Tibial nerve (tissue), 4 donors: ENCODE measurements at places on chromosomes 7 and 10. TPM values are rescaled to one million over a fixed set of nuclear protein-coding genes. Genes with fewer than 3 reads are reported as not detected.
A peak's percentile ranks its signal among the peaks of the same experiment; 100 is the strongest.

The CPA2 gene
- total RNA-seq, result 1.5 TPM

The RET gene
- 0.21 TPM for total RNA-seq

The CPA1 gene
- 7.1 TPM for total RNA-seq

The LZTS2 gene
- total RNA-seq, result 87.4 TPM

The CABCOCO1 gene
- not detected for total RNA-seq

The TCAF2 gene
- total RNA-seq, result 3.9 TPM

The CALML5 gene
- not detected for total RNA-seq

The MYO1G gene
- total RNA-seq, result 5.1 TPM

The CYP26A1 gene
- not detected for total RNA-seq

The MRC1 gene
- total RNA-seq, result 34.3 TPM

- H3K4me3 ChIP-seq, result no peak overlapping the region
- no peaks in the 10 kb centered on the region for H3K4me1 ChIP-seq
- H3K36me3 ChIP-seq, result no peaks in the 10 kb centered on the region
- H3K27ac ChIP-seq, result no peak overlapping the region
These were observed 388.7 kb upstream of the NRP1 start for GRCh38 chr10:33723181-33723580.

DNA sequence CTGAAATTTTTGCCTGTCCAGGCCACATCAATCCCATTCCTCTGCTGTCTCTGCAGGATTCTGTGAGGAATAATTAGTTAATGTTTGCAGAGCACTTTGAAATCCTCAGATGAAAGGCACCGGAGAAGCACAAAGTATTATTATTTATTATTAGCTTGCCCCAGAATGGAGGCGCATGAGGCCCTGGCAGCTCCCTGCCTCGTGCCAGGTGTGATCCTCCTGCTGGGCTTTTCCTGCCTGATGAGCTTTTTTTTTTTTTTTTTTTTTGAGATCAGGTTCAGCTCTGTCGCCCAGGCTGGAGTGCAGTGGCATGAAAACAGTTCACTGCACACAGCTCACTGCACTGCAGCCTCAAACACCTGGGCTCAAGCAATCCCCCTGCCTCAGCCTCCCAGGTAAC lies 65.2 kb downstream of the TCF7L2 start:
- no peak for DNase-seq
- H3K27ac ChIP-seq, result no peak overlapping the region
- H3K36me3 ChIP-seq, result no peaks in the 10 kb centered on the region
- H3K4me3 ChIP-seq, result no peak overlapping the region
- peaks cover 6% of the 10 kb centered on the region for H3K4me1 ChIP-seq

DNA sequence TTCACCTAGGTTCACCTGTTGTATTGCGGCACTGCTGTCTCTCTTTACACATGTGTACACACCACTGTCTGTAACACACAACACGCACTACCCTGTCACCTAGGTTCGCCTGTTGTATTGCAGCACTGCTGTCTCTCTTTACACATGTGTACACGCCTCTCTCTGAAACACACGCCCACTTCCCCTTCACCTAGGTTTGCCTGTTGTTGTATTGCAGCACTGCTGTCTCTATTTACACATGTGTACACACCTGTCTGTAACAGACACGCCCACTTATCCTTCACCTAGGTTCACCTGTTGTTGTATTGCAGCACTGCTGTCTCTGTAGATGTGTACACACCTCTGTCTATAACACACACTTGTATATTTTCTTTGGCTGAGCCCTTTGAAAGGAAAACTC lies 51.5 kb downstream of the WDR37 start:
- peaks cover 7% of the 10 kb centered on the region for H3K4me1 ChIP-seq
- DNase-seq, result no peak
- H3K36me3 ChIP-seq, result no peaks in the 10 kb centered on the region
- no peaks in the 10 kb centered on the region for H3K27me3 ChIP-seq

DNA sequence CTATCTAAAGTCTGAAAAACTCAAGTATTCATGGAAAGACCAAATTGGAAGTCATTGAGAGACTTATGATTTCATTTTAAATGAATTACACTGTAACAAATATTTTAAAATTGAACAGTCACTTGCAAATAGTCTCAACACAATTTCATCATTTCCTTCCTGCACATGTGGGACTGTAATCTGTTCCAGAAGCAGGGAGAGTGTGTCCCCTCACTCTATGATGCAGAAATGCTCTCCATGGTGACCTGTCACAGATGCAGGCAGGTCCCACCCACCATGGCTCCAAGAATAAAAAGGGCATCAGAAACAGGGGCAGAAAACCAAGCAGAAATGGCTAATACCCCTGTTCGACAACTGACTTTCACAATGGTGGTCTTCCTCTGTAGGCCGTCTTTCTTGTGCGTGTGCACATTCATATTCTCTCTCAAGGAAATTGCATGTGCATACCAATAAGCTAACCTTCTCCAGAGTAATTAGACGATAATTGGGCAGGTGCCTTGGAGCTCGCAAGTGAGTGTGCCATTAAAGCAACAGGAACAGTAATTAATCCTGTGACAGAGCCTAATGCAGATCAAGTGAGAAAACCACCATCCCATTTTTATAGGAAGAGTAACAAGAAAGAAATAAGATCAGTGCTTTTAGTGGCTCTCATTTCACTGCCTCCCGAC lies 170.9 kb downstream of the ZMYND11 start:
- no peak overlapping the region for H3K4me3 ChIP-seq
- no peaks in the 10 kb centered on the region for H3K27me3 ChIP-seq
- H3K36me3 ChIP-seq, result no peaks in the 10 kb centered on the region
- no peaks in the 10 kb centered on the region for H3K4me1 ChIP-seq
- H3K27ac ChIP-seq, result no peak overlapping the region

GRCh38 chr10:17474595-17475323 lies 20.4 kb upstream of the ST8SIA6 start:
- no peak for DNase-seq
- H3K27me3 ChIP-seq, result no peaks in the 10 kb centered on the region
- no peak overlapping the region for H3K4me3 ChIP-seq
- H3K27ac ChIP-seq, result no peak overlapping the region
- H3K36me3 ChIP-seq, result no peaks in the 10 kb centered on the region
- no peaks in the 10 kb centered on the region for H3K4me1 ChIP-seq

GRCh38 chr10:48535416-48536155 lies 69.3 kb downstream of the ARHGAP22 start:
- no peaks in the 10 kb centered on the region for H3K36me3 ChIP-seq
- H3K27me3 ChIP-seq, result no peaks in the 10 kb centered on the region
- H3K27ac ChIP-seq, result no peak overlapping the region

GRCh38 chr7:32059289-32060011 lies 10.8 kb downstream of the PDE1C start:
- H3K4me3 ChIP-seq, result peak overlapping the region; percentile 7
- no peak for DNase-seq
- H3K36me3 ChIP-seq, result no peaks in the 10 kb centered on the region
- peaks cover 12% of the 10 kb centered on the region for H3K4me1 ChIP-seq

- H3K27ac ChIP-seq, result no peak overlapping the region
- no peak overlapping the region for H3K4me3 ChIP-seq
- DNase-seq, result no peak
- no peaks in the 10 kb centered on the region for H3K27me3 ChIP-seq
- no peaks in the 10 kb centered on the region for H3K36me3 ChIP-seq
These were observed 646.0 kb downstream of the PARD3 start for GRCh38 chr10:34169131-34169530.

DNA sequence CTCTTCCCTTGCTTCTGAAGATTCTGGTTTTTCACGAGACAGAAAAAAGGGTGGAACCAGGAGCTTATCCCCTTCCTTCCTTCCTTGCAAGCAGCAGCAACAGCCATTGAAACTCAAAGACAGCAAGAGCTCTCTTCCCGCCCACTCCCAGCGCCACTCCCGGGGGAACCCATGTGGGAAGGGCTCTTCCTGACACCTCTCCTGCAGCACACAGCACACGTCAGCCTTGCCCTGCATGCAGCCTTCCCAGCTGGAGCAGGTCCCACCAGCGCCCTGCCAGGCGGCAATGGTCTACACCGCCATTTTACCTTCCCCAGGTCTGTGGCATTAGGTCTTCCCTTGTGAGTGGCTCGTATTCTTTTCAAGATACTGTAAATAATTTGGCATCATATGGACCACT lies 161.8 kb downstream of the MGMT start:
- DNase-seq, result no peak
- no peaks in the 10 kb centered on the region for H3K27me3 ChIP-seq
- H3K27ac ChIP-seq, result no peak overlapping the region
- H3K36me3 ChIP-seq, result no peaks in the 10 kb centered on the region

DNA sequence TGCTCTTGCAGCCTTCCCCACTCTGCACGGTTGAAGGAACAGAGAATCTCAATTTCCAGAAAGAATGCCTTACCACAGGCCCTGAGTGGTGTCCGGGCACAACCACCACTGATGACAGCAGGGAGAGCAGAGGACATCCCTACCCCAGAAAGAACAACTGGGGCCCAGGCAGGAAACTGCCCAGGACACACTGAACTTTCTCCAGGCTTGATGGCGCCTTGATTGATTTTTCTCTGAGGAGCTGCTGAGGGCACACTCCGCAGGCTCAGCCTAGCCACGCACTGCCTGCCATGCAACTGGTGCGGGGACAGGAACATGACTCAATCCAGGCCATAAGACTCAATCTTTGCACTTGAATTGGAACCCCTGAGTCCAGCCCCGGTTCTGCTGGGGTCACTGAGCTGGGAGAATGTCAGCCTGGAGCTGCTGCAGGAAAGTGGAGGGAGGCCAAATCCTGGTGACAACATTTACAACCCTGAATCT lies 5.9 kb downstream of the AKR1B1 start:
- no peaks in the 10 kb centered on the region for H3K27me3 ChIP-seq
- no peak for DNase-seq
- peak overlapping the region; percentile 51 for H3K27ac ChIP-seq
- peaks cover 10% of the 10 kb centered on the region for H3K36me3 ChIP-seq

DNA sequence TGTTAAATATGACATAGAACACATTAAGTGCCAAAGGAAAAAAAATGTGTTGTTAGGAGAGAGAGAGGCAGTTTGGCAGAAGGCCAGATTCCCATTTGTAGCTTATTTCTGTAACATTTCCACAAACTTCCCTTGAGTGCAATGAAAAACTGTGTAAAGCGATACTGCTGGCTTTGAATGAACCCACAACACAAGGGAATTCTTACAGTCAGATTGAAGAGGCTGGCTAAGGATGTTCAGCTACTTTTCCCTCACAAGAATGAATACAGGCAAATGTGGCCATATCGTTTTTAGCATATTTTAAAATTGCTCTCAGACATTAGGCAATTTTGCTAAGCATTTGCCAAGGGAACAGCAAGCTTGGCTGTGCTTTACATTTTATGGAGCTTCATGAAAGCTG lies 614.1 kb upstream of the FZD8 start:
- peaks cover 6% of the 10 kb centered on the region for H3K4me1 ChIP-seq
- peak; percentile 19 for DNase-seq
- no peak overlapping the region for H3K27ac ChIP-seq
- H3K36me3 ChIP-seq, result no peaks in the 10 kb centered on the region
- no peaks in the 10 kb centered on the region for H3K27me3 ChIP-seq
- no peak overlapping the region for H3K4me3 ChIP-seq

DNA sequence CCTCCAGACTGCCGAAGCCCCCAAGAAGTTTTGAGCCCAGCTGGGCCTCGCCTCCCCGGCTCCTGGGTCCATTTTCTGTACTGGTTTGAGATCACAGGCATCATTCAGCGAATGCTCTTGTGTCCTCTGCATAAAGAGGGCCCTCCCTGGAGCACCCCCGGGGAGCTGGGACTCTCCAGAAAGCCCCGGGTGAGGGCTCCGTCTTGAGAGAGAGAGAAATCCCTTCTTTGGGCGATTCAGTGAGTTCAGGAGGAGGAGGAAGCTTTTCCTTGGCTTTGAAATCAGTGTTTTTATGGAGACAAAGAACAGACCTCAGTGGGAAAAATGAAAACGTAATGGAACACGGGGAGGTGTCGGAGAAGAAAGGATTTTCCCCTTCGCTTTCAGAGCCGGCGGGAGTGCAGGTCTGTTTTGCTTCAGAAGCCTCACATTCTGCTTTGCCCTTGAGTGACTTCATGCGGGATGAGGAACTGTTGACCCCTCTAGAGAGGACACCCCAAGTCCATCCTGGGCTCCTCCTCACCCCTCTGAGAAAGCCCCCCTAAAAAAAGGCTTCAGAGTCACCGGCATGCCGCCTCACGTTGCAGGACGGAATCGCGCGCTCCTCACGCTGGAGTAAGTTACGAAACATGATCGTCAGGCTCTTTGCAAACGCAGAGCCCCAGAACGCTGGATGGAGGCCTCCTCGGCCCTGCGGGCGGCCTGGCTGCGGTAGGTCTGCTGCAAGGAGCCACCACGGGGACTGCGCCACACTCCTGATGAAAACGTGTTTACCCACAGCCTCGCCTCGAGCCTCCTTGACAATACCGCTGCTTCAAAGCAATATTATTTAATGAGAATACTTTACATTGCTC lies 8.5 kb upstream of the AP5Z1 start:
- H3K4me3 ChIP-seq, result no peak overlapping the region
- no peak overlapping the region for H3K27ac ChIP-seq
- H3K36me3 ChIP-seq, result peaks cover 12% of the 10 kb centered on the region
- H3K27me3 ChIP-seq, result no peaks in the 10 kb centered on the region
- H3K4me1 ChIP-seq, result no peaks in the 10 kb centered on the region

DNA sequence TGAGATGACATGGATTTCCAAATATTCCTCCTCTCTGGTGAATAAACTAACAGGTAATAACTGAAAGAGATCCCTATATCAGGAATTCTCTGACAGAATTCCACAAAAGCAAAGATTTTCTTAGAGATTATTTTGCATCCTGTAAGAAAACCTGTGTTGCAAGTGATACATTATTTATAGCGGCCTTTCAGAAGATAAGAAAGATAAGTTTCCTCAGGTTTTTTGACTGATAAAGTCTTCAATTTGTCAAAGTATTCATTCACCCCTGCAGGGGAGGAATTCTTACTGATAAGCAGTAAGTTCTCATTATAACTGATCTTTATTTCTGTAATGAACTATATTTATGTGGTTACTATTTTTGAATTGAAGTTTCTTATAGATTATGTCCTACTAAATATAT lies 554.0 kb downstream of the ARL4A start:
- H3K4me3 ChIP-seq, result no peak overlapping the region
- H3K27me3 ChIP-seq, result no peaks in the 10 kb centered on the region
- H3K4me1 ChIP-seq, result no peaks in the 10 kb centered on the region
- no peaks in the 10 kb centered on the region for H3K36me3 ChIP-seq

GRCh38 chr10:16843252-16843870 lies 26.1 kb upstream of the RSU1 start:
- DNase-seq, result no peak
- no peaks in the 10 kb centered on the region for H3K27me3 ChIP-seq
- no peaks in the 10 kb centered on the region for H3K4me1 ChIP-seq
- H3K36me3 ChIP-seq, result no peaks in the 10 kb centered on the region

DNA sequence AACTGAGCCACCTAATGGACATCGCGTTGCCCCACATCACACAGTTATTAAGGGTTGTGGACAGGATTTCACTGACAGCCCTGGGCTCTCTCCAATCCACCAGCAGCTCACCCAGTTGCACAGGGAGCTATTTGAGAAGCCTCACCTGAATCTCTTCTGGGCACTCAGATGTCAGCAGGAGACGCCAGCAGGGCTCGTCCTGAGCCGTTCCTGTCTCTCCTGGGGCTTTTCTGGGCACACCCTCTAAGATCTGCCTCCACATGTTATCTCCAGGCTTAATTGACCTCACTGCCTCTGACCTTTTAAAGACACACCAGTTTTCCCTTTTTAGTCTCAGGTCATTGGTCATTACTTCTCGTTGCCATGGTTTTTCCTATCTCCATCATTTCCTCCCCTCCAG lies 63.0 kb downstream of the GRID1 start:
- no peaks in the 10 kb centered on the region for H3K4me1 ChIP-seq
- H3K36me3 ChIP-seq, result no peaks in the 10 kb centered on the region
- no peaks in the 10 kb centered on the region for H3K27me3 ChIP-seq
- H3K27ac ChIP-seq, result no peak overlapping the region
